RPMI8226 (cell line): ENCODE measurements at places on chromosomes 3 and 15.
A peak's percentile ranks its signal among the peaks of the same experiment; 100 is the strongest.

DNA sequence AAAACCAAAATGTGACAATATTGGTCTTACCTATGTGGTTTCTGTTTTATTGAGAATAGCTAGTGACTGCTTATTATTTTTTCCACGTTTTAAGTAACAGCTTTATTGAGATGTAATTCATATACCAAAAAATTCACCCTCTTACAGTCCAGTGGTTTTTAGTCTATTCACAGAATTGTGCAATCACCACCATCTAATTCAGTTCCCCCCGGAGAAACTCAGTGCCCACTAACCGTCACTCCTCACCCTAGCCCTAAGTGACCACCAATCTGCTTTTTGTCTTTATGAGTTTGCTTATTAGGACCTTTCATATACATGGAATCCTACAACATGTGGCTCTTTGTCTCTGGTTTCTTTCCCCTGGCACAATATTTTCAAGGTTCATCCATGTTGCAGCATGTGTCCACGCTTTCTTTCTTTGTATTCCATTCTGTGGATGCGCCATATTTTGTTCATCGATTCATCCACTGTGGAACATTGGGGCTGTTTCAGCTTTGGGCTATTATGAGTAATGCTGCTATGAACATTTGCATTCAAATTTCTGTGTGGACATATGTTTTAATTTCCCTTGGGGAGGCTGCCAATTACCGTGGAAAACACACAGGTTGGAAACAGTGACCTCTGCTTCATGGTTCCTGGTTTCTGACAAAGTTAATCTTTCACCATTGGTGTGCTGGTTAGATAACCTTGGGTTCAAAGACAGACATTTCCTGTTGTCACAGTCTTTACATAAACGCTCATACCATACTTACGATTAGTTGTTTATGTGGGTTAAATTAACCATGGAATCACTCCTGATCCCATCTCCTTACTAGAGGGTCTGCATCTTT is 3.2 kb upstream of the BCL2L10 start:
- DNase-seq: no peak

DNA sequence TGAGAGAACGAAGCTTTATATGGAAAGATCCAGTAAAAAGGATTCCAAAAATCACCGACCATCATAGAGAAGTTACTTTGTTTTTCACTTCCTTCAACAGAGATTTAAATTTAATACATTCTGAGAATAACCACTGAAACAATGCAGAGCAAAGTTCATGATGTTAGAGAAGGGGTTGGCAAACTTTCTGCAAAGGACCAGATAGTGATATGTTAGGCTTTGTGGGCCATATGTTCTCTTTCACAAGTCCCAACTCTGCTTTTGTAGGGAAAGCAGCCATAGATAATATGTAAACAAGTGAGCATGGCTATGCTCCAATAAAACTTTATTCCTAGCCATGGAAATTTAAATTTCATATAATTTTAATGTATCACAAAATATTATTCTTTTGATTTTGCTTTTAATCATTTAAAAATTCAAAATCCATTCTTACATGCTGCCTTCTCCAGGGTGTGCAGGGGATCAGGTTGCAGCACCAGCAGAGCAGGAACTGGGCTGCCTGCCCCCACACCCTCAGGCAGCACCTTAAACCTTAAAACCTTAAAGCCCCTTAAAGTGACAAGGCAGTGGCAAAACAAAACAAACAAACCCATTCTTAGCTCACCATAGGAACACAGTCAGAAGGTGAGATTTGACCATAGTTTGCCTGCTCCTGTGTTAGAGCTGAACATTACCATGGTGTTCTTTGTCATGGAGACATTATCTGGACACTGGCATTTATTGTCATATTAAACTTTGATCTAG is 16.9 kb upstream of the IGSF10 start:
- DNase-seq: no peak

- no peak for DNase-seq
These were observed 988.7 kb downstream of the NTRK3 start for GRCh38 chr15:87267798-87268197.

- DNase-seq: no peak
These were observed 65.0 kb upstream of the DAZL start for GRCh38 chr3:16670191-16670590.

GRCh38 chr15:81897057-81897677 is 148.7 kb downstream of the MEX3B start:
- no peak for DNase-seq

GRCh38 chr3:141152130-141152529 is 79.5 kb upstream of the PXYLP1 start:
- DNase-seq: no peak

DNA sequence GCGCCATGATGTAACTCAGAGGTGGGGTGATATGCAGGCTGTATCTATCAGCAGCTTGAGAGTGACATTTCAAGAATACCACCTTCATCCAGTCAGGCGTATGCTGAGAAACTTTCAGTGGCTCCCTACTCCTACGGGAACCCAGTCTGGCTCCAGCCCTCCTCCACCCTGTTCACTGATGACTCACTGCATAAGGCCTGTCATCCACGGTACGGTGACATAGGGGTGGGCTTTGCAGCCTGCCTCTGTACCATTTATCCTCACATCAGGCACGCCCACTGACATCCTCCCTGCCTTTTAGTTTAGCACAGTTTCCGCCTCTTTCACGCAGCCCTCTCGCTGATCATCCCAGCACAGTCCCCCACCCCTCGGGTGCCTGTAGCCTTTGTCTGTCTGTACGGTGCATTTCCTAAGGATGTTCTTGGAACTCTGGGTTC is 11.7 kb downstream of the PXYLP1 start:
- no peak for DNase-seq

- DNase-seq: no peak
These were observed 8.6 kb downstream of the SEMA6D start for GRCh38 chr15:47725906-47726305.

DNA sequence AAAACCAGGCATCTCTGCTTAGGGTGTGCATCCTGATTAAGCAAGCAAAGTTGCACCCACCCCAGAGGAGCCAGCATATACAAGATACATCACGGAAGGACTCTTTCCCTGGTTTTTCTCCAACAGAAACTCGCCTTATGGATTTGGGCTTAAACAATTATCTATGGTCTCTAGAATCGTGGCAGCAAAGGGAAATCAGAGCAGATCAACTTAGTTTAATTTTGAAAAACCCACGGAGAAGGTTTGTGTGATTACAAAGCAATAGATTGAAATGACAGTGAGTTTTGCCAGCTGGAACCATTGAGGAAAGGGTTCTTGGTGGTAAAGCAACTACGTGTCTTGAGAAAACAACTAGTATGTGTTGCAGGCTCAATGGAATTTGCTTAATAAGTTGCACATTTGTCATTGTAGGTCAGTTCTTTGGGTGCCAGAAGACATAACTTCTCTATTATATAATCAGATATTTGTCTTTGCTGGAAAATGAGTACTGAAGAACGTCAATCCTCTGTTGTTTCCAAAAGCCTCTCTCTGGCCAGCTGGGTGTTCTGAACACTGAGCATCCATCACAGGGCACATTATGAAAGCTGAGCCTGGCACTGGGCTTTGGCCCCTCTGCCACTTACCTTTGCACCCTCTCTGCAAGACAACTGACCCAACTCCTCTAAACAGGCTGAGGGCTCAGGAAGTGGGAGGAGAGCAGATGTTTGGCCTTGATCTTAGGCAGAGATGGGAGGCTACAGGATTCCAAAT is 75.7 kb upstream of the FBN1 start:
- no peak for DNase-seq

GRCh38 chr15:90826886-90827435 is 41.4 kb upstream of the FURIN start:
- no peak for DNase-seq

DNA sequence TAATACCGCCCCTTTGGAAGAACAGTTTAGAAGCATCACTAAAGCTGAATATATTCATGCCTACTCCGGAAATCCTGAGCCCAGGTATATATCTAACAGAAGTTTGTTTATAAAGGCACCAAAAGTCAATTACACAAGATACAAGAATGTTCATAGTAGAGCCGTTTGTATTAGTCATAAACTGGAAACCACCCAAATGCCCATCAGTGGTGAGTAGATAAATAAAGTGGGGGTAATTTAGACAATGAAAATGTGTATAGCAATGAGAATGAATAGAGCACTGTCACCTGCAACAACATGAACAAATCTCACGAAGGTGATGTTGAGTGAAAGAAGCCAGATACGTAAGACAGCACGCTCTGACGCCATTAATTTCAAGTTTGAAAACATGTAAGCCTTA is 68.3 kb upstream of the GLCE start:
- DNase-seq: no peak

- DNase-seq: no peak
These were observed 21.6 kb upstream of the DUSP7 start for GRCh38 chr3:52077925-52078324.

GRCh38 chr15:23897091-23897490 is 210.0 kb upstream of the NDN start:
- no peak for DNase-seq

- no peak for DNase-seq
These were observed 50.0 kb downstream of the RASGRP1 start for GRCh38 chr15:38514601-38515000.

DNA sequence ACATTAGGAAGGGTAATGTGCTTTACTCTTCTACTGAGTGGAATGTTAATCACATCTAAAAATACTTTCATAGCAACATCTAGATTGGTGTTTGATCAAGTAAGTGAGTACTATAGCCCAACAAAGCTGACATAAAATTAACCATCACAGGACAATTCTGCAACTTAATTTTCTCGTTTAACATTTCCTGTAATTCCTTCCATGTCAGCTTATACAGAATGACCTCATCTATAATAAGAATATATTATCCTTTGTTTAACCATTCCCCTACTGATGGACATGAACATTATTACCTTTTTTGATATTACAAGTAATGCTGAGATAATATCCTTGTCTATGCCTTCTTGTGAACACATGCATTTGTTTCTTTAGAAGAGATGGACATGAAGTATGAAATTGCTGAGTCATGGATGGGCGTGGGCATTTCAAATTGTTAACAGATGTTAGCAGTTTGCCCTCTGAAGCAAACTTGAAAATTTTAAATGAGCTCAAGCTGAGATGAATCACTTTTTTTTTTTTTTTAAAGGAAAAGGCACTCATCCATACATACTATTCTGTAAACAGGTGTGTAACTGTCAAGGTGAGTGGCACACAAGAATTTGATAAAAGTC is 85.1 kb downstream of the OXNAD1 start:
- DNase-seq: no peak

GRCh38 chr3:194224471-194225417 is 88.8 kb downstream of the HES1 start:
- no peak for DNase-seq

DNA sequence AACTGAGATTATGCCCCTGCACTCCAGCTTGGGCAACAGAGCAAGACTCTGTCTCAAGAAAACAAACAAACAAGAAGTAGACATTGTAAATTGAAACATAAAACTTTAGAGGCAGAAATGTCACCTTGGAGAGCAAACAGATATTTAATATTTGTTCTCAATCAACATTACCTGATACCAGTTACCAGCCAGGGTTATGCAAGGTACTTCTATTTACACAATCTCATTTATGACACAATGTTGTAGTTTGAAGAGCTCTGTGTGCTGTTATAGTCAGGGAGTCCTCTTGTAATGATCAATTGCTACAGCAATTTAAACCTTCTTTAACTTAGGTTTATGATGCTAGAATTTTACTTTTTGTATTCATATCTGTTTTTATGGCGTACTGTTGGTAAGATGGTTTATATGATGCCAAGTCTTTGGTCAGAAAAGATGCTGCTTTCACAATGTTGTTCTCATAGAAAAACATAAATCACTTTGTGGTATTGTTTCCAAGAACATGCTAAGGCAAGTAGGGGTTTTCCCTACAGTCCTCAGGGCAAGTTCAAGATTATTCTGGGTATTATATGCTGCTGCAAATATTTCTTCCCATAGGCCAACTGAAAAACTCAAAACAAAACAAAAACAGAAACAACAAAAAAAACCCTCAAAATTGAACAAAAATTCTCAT is 173.5 kb downstream of the TNIK start:
- no peak for DNase-seq

DNA sequence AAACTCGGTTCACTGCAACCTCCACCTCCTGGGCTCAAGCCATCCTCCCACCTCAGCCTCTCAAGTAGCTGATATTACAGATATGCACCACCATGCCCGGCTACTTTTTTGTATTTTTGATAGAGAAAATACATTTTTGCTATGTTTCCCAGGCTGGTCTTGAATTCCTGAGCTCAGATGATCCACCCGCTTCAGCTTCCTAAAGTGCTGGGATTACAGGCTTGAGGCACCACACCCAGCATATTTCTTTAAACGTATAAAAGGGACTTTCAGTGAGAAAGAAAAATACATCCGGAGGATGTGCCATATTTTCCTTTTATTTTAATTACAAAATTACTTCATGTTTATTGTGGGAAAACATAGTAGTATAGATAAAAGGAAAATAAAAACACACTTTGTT is 55.2 kb downstream of the RPL39L start:
- no peak for DNase-seq

- DNase-seq: no peak
These were observed 692 bp downstream of the SCAANT1 start for GRCh38 chr3:63911509-63911872.

- no peak for DNase-seq
These were observed 231.3 kb downstream of the VPS13C start for GRCh38 chr15:61828860-61829513.

GRCh38 chr3:38632989-38633388 is 16.5 kb downstream of the SCN5A start:
- DNase-seq: no peak

- DNase-seq: no peak
These were observed 38.7 kb downstream of the C3orf38 start for GRCh38 chr3:88188436-88188835.

DNA sequence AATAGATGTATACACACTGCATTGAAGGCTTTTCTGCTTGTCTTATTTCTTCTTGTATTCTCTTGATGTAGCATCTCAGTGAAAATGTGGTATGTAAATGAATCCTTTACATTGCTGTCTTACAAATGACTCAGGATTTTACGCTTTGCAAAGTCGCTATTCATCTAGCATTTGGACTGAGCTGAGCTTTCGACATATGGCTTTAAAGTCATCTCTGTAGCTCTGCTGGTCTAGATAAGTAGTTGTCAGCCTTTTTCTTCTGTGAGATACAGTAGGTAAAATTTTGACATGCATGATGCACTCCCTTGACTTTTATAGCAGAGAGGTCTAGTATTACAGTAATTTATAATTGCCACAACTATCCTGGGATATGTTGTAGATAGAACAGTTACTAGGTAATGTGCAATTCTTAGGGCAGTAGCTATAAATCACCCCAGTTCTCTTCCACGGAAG is 16.8 kb downstream of the MEF2A start:
- DNase-seq: no peak

DNA sequence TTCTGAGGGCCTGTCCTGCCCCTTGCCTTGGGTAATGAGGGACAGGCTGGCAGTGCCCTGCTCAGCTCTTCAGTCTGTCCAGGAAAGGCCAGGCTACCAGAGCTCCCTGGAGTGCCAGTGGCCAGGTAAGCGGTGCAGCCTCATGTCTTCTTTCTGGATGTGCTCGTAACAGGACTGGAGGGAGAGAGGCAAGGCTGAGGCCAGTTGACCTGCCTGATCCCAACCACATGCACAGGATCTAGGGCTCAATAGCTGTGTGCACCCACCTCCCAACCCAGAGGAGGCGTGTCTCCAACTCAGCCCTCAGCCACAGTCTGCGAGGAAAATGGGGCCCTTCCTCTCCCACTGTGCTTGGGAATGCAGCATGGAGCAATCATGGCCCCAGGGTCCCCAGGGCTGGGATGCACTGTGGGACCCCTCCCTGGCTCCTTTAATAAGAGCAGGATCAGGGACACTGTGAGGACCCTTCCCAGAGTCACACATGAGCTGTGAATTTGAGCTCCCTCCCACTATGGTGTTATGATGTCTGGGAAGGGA is 22.5 kb downstream of the ALS2CL start:
- no peak for DNase-seq

GRCh38 chr3:152595975-152596821 is 238.7 kb upstream of the P2RY1 start:
- DNase-seq: peak; percentile 33
